CD4-positive, alpha-beta T cell treated with Interleukin-21 for 1 hour (primary cell): ENCODE measurements at places on chromosomes 6 and 20.

DNA sequence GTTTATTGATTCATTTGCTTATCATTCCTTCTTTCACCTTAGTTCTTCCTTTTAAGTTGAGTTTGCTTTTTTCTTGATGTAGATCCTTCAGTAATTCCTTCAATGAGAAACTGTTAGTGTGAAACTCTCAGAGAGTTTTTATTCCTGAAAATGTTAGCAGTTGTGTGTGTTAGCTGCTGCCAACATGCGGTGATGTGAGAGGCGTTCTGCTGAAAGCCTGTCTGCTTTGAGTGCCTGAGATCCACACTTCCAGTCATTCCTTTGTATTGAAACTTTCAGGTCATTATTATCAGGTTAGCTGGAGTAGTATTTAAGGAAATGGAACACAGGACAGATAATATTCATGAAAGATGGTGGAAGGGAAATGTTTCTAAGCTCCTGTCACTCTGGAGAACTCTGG, 70.0 kb upstream of the SUPT3H start:
- no peak for DNase-seq

- DNase-seq, result no peak
These were observed 312.7 kb upstream of the JARID2 start for GRCh38 chr6:14933183-14933544.

DNA sequence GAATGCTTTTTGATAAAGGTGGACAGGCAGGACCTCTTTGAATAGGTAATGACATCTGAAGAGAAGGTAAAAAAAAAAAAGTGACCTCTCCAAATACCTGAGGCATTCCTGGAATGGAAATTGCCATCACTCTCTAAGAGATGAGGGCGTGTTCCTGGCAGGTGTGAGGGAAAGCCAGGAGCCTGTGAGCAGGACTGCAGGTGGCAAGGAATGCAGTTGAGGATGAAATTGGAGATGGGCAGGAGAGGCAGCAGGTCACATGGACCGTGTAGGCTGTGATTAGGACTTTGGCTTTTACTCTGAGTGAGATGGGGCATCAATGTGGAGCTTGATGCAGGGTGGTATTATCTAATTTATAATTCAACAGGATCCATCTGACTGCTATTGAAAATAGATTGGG, 227.4 kb downstream of the LRFN2 start:
- DNase-seq, result no peak

- no peak for DNase-seq
These were observed 6.4 kb upstream of the MTRES1 start for GRCh38 chr6:107021446-107022185.

DNA sequence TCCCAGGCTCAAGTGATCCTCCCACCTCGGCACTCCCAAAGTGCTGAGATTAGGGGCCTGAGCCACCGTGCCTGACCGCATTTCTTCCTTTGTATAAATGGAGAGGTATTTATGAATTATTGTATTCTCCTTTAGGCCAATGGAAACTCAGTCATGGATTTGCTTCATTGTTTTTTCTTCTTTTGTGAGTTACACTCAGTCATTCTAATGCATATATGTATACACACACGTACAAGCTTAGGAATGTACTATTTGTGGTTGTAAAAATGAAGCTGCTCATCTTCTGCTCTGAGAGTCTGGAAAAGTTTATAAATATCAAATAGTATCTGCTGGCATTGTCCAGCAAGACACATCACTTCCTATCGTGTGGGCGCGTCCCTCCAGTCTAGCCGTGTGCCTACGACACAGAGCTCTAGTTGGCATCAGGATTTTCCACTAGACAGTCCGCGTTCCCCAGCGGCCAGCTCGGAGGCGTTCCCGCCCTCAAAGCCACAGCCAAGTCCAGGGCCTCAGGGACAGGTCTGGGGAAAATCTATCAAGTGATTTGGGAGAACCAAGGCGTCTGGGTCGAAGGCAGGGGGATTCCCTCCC, 215.2 kb downstream of the NFATC2 start:
- DNase-seq, result no peak
